ENCODE measurements at places on chromosomes 13 and 19. TPM values are rescaled to one million over a fixed set of nuclear protein-coding genes. Genes with fewer than 3 reads are reported as not detected.

The ZNF529 gene
- 24.9 TPM for total RNA-seq

The PLIN5 gene
- 0.24 TPM for total RNA-seq

- H3K4me1 ChIP-seq, result no peaks in the 10 kb centered on the region
- no peak overlapping the region for H3K4me3 ChIP-seq
- H3K36me3 ChIP-seq, result no peaks in the 10 kb centered on the region
- DNase-seq, result no peak
- no peaks in the 10 kb centered on the region for H3K27me3 ChIP-seq
These were observed 318.7 kb upstream of the NBEA start for GRCh38 chr13:34623331-34623730.

DNA sequence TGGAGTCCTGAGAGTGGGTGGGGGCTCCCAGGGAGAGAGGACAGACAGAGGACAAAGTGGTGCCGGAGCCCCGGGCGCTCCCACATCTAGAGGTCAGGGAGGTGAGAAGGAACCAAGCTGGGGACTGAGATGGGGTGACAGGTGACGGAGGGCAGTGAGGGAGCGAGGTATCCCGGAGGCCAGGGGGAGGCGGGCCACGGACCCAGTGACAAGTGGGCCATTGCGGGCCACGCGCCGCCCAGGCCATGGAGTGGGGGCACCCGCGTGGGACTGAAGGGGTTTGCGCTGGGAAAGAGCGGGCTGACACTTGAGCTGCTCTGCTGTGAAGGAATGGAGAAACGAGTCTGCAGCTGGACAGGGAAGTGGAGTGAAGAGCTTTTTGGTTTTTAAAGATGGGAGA is 2.6 kb downstream of the ZNF628 start:
- H3K36me3 ChIP-seq, result no peaks in the 10 kb centered on the region
- H3K4me1 ChIP-seq, result peaks cover 38% of the 10 kb centered on the region

GRCh38 chr13:111060237-111060919 is 54.7 kb upstream of the ARHGEF7 start:
- no peaks in the 10 kb centered on the region for H3K36me3 ChIP-seq
- H3K4me3 ChIP-seq, result no peak overlapping the region
- H3K27me3 ChIP-seq, result peaks cover 66% of the 10 kb centered on the region
- no peaks in the 10 kb centered on the region for H3K4me1 ChIP-seq
- DNase-seq, result no peak

DNA sequence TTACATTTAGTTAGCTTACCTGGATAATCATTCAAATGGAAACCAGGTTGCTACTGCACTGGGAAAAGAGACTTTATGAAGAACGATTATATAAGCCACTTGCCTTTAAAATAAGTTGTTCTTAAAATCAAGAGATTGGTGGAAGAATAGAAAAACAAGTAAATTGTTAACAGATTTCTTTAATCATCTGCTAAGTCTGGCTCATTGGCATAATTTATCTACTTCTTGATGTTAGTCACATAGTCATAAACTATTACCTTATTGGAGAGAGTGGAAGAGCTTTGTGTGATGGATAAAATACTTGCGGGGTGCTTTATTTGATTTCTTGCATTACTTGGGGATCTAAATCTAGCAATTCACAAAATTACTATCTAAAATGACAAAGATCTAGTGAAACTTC is 6.8 kb downstream of the LSM14A start:
- peak overlapping the region; percentile 73 for H3K4me3 ChIP-seq
- no peaks in the 10 kb centered on the region for H3K27me3 ChIP-seq
- H3K36me3 ChIP-seq, result peaks cover 14% of the 10 kb centered on the region
- DNase-seq, result no peak
- H3K4me1 ChIP-seq, result peaks cover 79% of the 10 kb centered on the region

The COMP gene
- not detected for total RNA-seq

The SMIM44 gene
- not detected for total RNA-seq

The COX6B2 gene
- total RNA-seq, result 7.4 TPM

The TSHZ3 gene
- 3.0 TPM for total RNA-seq

DNA sequence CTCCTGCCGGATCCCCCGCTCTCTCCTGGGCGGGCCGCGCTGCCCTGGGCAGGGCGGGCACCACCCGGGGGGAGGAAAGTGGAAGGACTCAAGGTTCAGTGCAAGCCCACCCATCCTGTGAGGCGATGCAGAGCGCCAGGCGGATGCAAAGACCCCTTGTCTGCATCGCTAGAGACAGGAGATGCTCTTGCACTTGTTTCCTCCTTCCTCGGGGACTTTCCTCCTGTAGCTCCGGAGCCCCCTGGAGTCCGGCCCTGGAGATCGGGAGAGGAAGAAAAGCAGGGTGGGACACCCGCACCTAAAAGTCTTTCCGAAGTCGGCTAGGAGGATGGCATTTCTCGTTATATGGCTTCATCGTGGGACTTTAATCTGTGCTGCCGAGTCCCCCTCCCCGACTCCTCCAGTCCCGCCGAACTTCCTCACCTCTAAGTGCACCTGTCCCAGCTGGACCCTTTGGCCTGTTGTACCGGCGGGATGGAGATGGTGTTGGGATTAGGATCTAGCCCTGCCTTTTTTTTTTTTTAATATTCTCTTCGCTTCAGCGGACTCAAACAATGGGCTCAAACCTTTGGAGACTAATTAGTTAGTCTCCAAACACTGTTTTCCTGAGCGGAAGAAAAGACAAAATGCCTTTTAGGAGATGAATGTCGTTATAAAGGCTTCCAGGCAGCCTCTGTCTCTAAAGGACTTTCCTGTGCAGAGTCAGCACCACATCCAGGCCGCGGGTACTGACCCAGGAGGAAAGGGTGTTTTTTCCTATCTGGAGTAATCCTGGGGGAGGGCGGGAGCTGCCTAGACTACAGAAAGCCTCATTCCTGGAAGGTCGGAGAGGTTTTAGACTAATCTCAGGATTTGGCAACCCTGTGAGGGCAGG is 725 bp downstream of the FAM124A start:
- no peaks in the 10 kb centered on the region for H3K4me1 ChIP-seq
- no peaks in the 10 kb centered on the region for H3K36me3 ChIP-seq
- peaks cover 65% of the 10 kb centered on the region for H3K27me3 ChIP-seq
- no peak overlapping the region for H3K27ac ChIP-seq
- peak overlapping the region; percentile 64 for H3K4me3 ChIP-seq

The GIPC3 gene
- total RNA-seq, result 1.1 TPM

GRCh38 chr13:92074658-92075057 is 676.2 kb downstream of the GPC5 start:
- H3K27me3 ChIP-seq, result no peaks in the 10 kb centered on the region
- DNase-seq, result no peak
- no peaks in the 10 kb centered on the region for H3K4me1 ChIP-seq
- no peaks in the 10 kb centered on the region for H3K36me3 ChIP-seq
- no peak overlapping the region for H3K4me3 ChIP-seq

DNA sequence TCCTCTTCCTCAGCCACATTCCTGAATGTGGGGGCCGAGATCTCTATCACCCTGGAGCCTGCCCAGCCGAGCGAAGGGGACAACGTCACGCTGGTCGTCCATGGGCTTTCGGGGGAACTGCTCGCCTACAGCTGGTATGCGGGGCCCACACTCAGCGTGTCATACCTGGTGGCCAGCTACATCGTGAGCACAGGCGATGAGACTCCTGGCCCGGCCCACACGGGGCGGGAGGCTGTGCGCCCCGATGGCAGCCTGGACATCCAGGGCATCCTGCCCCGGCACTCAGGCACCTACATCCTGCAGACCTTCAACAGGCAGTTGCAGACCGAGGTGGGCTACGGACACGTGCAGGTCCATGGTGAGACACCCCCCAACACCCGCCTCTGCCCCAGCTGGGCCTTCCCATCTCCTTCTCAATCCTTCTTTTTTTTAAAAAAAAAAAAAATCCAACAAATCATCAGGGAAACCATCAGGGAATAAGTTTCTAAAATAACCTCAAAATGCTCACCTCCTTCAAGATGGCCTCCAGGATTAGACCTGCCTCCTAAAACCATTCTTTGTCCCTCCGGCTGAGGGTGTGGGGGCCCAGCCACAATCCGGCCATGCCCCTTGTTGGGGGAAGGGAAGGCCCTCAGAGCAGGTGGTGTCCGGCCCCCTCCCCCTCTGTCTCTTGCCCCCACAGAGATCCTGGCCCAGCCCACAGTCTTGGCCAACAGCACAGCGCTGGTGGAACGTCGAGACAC is 4.6 kb downstream of the CEACAM16 start:
- no peaks in the 10 kb centered on the region for H3K4me1 ChIP-seq
- no peaks in the 10 kb centered on the region for H3K36me3 ChIP-seq
- H3K27ac ChIP-seq, result no peak overlapping the region
- DNase-seq, result no peak
- H3K27me3 ChIP-seq, result no peaks in the 10 kb centered on the region

- H3K4me3 ChIP-seq, result no peak overlapping the region
- H3K4me1 ChIP-seq, result no peaks in the 10 kb centered on the region
These were observed 190.4 kb downstream of the UQCRFS1 start for GRCh38 chr19:29022599-29022998.

GRCh38 chr13:98439896-98440295 is 137.0 kb downstream of the STK24 start:
- peaks cover 5% of the 10 kb centered on the region for H3K4me1 ChIP-seq
- no peak overlapping the region for H3K4me3 ChIP-seq
- H3K36me3 ChIP-seq, result no peaks in the 10 kb centered on the region
- no peak overlapping the region for H3K27ac ChIP-seq
- no peak for DNase-seq

The LILRA5 gene
- total RNA-seq, result not detected

The ASF1B gene
- total RNA-seq, result 84.4 TPM

The ZNF506 gene
- total RNA-seq, result 66.0 TPM

The FLT3 gene
- total RNA-seq, result 0.09 TPM

- DNase-seq, result no peak
- no peaks in the 10 kb centered on the region for H3K27me3 ChIP-seq
- no peak overlapping the region for H3K4me3 ChIP-seq
These were observed 60.8 kb downstream of the C13orf42 start for GRCh38 chr13:51050021-51050830.

The ZNF383 gene
- total RNA-seq, result 15.1 TPM

DNA sequence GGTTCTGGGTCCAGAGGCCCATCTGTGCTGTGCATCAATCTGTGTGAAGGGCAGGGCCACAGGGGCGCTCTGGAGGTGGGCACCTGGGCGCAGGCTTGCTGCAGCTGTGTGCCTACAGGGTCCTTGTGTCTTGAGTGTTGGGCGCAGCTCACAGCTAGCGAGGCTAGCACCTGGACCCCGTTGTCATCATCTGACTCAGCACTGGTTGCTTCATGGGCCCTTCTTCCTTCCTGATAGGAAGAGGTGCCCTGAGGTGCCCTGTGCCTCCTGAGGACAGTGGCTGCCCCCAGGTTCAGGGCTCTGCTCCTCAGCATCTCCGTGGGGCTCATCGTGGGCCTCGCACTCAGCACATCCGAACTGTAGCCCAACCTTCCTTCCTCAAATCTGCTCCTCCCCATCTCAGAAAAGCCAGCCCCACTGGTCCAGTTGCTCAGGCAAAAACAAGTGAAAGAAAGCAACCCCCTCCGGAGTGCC is 54.8 kb downstream of the GATAD2A start:
- peak; percentile 41 for DNase-seq
- H3K4me1 ChIP-seq, result peaks cover 87% of the 10 kb centered on the region
- H3K27me3 ChIP-seq, result no peaks in the 10 kb centered on the region
- H3K36me3 ChIP-seq, result peaks cover 4% of the 10 kb centered on the region

DNA sequence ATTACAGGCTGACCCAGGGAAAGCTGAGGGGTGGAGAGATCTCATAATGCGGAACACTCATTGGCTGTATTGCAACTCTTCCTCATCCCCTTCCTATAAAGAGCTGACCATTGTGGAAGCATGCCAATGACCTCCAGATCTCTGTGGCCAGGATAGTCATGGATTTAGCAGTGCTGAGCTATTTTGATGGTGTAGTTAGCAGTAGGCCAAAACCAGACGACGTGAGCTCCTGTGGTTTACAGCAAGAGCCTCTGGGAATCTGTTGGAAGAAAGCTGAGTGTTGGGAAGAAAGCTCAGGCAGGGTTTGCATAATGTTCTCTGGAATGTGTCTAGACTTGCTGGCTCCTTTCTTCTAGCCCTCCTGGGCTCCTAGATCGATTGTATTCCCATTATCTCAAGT is 187.5 kb upstream of the GPC6 start:
- H3K4me3 ChIP-seq, result no peak overlapping the region
- H3K27ac ChIP-seq, result no peak overlapping the region
- no peaks in the 10 kb centered on the region for H3K27me3 ChIP-seq
- H3K4me1 ChIP-seq, result no peaks in the 10 kb centered on the region
- no peaks in the 10 kb centered on the region for H3K36me3 ChIP-seq
- DNase-seq, result no peak

DNA sequence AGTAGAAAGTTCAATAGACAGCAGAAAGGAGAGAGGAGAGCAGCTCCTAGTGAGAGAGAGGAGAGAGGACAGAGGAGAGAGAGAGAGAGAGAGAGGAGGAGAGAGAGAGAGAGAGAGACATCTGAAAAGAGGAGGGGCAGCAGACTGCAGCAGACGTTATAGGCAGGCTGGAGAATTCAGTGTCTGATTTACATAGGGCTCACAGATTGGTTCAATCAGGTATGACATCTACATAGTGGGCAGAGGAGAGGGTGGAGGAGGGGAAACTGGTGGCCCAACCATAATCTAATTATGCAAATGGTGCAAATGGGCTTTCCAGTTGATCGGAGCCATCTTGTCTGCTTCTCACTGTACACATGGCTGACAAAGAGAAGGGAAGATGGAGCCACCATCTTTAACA is 221.3 kb upstream of the TRPC4 start:
- no peaks in the 10 kb centered on the region for H3K4me1 ChIP-seq
- H3K27me3 ChIP-seq, result no peaks in the 10 kb centered on the region
- H3K27ac ChIP-seq, result no peak overlapping the region
- no peak for DNase-seq
- H3K4me3 ChIP-seq, result no peak overlapping the region
- H3K36me3 ChIP-seq, result no peaks in the 10 kb centered on the region

GRCh38 chr13:25652764-25653163 is 281.0 kb downstream of the ATP8A2 start:
- no peak for DNase-seq
- H3K27me3 ChIP-seq, result no peaks in the 10 kb centered on the region
- no peaks in the 10 kb centered on the region for H3K36me3 ChIP-seq
- no peak overlapping the region for H3K27ac ChIP-seq

GRCh38 chr19:55354698-55355212 is at the start of gene COX6B2:
Gene COX6B2, minus strand, starts transcription at chr19:55354719. Its CDS starts 198 bp downstream, at chr19:55354521.
- no peaks in the 10 kb centered on the region for H3K36me3 ChIP-seq
- peaks cover 18% of the 10 kb centered on the region for H3K4me1 ChIP-seq
- peak within 1 kb of the TSS; percentile 83 for H3K4me3 ChIP-seq
- no peak for DNase-seq
- no peak within 1 kb of the TSS for H3K27ac ChIP-seq

The IFNL1 gene
- total RNA-seq, result 1.7 TPM

DNA sequence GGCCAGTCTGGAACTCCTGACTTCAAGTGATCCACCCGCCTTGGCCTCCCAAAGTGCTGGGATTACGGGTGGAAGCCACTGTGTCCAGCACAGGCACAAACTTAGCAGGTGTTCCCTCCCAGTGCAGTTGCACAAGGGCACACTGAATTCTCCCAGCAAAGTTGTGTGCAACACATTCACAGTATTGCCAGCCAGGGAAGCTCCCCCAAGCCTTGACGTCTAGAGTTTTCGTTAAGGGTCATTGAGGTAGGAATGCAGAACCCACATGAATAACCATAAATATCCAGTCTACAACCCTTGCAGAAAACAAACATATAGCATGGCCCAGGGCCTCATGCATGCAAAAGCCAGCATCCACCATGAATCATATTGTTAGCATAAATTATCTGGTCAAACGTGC is 3.3 kb upstream of the AURKC start:
- DNase-seq, result no peak
- peaks cover 4% of the 10 kb centered on the region for H3K36me3 ChIP-seq
- H3K27ac ChIP-seq, result no peak overlapping the region
- H3K4me1 ChIP-seq, result no peaks in the 10 kb centered on the region

The SBK3 gene
- total RNA-seq, result not detected

The ELAVL3 gene
- not detected for total RNA-seq
